ENCODE measurements at places on chromosomes 4 and X. TPM values are rescaled to one million over a fixed set of nuclear protein-coding genes. Genes with fewer than 3 reads are reported as not detected.

Gene ZAR1
- not detected for total RNA-seq

Gene POF1B
- total RNA-seq, result 354 TPM

Gene LIAS
- total RNA-seq, result 10.1 TPM

Gene DCAF4L1
- not detected for total RNA-seq

Gene RHOH
- total RNA-seq, result 1.5 TPM

Gene KLHL15
- total RNA-seq, result 5.5 TPM

Gene JCHAIN
- 3.0 TPM for total RNA-seq

Gene SPANXB1
- total RNA-seq, result not detected

Gene OTUD4
- total RNA-seq, result 37.7 TPM

Gene DUSP9
- total RNA-seq, result not detected

Gene GLRA3
- total RNA-seq, result not detected

GRCh38 chr4:182142176-182143085 is 100.8 kb upstream of the TENM3 start:
- DNase-seq, result no peak

DNA sequence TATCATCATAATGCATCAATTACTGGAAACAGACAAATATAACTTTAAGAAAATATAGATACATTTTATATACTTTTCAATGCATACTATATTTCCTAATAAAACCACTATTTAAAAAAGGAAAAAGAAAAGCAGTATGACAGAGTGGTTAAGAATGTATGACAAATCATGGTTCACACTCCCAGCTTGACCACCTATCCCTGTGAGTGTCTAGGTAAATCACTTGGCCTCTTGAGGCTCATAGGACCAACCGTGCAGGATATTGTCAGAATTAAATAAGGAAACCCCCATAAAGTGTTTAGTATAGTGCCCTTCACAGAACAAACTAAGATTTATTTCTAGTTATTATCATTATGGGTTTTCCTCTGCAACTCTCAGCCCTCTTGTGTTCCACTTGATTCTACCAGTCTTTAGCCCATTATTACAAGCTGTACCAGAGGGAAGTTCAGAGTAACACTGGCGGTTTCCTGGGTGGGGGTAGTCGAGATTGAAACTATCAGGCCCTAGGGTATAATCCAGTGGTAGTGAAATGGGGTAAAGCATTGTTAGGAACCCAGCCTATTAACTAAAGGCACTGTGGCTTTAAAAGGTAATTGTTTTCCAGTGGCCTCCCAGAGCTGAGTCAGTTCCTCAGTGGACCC is 55.5 kb upstream of the PAK3 start:
- no peak for DNase-seq

GRCh38 chr4:186839122-186840037 is 115.7 kb upstream of the FAT1 start:
- DNase-seq, result no peak

DNA sequence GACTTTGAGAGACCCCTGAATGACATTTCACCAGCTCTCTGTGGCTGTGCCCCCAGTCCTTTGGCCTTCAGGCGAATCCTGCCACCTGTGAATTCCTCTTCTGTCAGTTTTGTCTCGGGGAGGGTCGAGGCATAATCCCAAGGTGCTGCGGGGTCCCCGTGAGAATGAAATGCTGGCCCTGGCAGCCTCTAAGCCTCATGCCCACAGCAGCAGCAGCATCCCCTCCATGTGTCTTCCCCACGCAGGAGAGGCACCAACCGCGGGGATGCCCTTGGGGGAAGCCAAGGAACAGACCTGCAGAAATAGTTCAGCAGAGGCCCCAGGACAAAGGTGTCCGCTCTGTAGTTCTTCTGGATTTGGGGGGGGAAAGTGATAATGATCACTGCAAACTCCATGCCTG is 104.8 kb downstream of the PHKA2 start:
- DNase-seq, result no peak

DNA sequence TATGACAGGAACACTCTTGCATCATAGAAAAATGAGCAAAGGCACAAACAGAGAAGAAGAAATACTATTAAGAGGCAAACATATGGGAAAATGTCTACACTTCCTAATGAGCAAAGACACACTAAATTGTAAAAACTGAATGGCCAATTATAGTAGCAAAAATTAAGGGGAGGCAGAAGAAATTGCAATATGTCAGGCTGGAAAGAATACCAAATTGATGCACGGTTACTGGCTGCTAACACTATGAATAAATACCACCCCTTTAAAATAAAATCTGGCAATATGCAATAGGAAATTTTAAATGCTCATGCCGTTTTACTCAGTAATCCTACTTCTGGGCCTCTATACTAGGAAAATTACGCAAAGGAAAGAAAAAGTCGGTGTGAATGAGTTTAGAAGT is 16.0 kb upstream of the PIN4 start:
- no peak for DNase-seq

- DNase-seq, result no peak
Measured at GRCh38 chr4:89708903-89709421, 128.0 kb downstream of the SNCA start.

DNA sequence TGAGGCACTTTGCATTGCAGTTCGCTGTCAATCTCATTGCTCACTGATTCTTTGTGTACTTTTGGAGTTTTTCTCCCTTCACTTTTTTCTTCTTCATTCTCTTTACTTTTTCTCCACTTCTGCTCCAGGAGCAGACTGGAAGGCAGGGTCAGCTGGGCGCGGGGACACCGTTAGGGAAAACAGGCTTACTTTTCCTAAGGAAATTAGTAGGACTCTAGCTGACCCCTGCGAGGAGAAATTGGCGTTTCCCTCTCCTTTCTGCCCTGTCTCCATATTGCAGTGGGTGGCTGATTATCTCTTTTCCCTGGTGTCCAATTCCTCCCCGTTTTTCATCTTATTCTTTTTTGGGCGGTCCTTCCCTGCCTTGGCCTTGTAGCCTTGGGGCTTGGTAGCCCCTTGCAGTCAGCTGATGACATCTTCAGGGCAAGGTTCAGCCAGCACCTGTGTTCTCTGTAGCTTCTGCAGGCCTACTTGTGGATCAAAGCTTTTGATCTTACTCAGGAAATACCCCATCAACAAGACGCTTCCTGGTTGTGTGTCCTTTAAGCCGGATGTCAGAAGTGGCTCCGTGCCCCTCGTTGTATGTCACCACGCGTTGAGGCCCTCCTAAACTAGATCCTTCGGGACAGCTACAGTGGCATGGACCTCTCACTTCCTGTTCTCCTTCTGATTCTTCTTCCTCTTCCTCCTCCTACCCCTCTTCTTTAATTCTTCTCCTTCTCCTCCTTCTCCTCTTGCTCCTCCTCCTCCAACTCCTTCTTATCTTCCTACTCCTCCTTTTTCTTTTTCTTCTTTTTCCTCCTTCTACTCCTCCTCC is 36.1 kb downstream of the NBDY start:
- DNase-seq, result peak; percentile 81

DNA sequence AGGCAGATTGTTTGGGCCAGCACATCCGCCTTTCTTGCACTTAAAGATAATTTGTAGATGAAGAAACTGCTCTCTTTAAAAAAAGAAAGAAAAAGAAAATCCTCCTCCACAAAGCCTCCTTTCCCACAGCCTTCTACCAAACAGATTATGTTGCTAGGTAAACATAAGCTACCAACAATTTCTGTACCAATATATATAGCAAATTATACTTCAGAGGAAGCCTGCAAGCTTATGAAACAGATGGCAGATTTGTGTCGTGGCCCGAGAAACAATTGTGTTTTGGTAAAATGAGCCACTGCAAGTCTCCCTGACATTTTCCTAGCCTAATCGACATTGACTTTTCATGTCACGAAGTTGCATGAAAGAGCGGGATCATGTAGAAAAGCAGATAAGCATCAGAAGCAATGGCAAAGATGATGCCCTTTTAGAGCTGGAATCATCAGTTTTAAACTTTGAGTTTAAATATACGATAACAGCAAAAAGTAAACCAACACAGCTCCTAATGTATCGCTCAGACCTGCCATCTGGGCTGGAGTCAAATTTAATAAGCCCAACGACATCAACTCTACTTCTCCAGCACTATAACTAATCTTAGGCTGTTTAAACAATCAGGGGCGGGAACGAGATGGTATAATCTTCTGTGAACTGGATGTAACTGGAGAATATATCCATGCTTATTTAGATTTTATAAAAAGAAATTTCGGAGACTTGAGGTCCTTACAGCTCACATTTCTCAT is 94.9 kb upstream of the PLAC1 start:
- DNase-seq, result no peak

DNA sequence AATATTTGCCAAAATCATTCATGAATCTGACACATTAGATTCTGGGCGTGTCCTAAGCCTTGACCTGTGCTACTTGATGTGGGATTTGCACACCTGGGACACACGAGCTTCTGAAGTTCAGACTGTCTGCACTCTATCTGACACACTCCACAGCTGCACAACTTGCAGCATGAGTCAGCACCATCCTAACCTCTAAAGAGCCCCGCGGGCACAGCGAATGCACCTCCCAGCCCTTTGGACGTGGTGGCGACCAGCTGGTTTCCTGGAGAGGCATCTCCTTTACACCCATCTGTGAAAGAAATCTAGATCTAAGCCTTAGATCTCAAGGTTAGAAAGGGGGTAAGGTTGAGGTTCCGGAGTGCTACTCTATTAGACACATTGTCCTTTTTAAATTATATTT is 69.2 kb downstream of the SORBS2 start:
- DNase-seq, result no peak

DNA sequence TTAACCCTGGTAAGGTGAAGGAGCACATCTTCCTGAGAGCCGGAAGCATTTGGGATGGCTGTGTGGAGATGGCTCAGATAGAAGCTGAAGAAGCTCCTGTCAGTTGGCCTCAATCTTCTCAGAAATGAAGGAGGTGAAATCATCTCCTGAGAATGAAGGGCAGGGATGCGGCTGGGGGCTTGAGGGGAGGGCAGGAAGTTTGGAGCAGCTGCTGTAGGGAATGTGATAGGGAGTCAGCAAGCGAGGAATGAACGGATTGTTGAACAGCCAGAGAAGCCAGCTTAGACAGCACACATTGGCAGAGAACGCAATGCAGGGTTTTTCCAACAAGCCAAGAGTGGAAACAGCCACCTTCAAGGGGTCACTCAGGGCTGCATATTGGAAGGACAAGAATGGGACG is 10.0 kb downstream of the KCNE5 start:
- DNase-seq, result no peak

DNA sequence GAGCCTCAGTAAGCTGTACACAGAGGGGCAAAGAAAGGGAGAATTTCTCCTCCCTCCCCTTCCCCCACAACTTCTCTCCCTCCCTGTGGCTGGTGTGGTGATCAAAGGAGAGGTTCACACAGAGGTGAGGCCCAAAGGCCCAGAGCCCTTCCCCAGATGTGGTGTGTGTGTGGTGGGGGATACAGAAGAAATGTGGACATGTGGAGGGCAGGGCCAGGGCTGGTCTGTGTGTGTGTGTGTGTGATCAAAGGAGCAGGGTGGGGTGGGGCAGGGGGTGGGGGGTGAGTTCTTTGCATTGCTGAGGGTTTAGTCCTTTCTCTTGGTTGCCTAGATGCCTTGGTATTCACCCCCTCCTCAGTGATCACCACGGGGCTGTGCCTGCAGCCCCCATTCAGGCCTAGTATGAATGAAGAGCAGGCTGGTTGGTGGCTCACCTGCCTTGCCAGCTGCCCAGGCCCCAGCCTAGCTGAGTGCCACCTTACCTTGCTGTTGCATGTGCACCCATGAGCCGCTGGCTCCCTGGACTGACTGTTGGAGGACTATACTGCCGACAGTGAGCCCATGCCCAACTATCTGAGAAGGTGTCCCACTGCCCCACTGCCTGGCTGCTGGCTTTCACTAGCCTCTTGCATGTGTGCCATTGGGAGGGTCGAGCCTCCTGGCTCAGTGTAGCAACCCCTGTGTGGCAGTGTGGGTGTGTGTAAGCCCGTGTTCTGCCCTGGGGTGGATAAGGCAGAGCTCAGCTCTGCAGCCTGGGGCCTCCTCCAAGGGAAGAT is 101.9 kb downstream of the EFNB1 start:
- no peak for DNase-seq

DNA sequence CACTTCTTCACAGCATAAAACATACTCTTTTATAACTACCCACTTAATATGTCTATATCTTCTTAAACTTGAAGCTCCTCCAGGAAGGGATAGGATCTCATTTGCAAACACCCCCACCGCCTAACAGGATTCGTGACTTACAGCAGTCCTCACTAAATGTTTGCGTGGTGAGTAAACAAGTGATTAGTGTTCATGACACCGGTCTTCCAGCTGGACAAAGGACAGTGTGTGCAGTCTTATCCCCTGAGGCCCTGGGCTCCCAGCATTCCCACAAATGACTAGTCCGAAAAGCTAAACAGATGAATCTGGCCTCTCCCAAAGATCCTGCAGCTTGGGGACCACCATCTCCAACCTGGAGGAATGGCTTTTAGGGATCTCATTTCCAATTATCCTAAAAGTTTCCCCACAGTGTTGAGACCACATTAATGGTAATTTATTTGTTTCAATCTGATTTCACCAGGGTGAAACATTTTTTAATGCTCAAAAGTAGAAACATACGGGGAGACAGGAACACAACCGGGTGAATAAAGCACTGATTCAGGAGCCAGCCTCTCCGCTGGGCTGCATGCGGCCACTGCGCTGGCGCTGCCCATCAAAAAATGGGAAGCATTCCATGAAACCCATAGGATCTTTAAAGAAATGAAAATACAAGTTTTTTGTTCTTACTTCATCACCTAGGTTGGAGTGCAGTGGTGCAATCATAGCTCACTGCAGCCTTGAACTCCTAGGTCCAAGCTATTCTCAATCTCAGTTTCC is 69.2 kb downstream of the HADH start:
- no peak for DNase-seq

DNA sequence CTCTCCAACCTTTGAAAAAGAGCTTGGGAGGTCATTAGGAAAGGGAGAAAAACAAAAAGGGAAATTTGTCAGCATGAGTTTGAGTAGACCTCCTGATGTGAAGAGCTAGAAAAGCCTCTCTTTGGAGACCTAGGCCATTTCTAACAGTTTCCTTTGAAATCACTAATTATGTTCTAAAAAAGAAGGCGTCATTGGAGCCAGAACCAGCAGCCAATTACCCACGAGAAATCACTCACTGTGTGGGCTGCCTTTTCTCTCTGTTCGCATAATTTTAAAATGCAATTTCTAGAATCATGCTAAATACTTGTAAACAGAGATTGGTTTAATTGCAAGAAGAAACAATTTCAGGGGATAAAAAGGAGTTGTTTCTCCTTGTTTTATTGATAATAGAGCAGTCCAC is 246.3 kb upstream of the GATB start:
- no peak for DNase-seq

GRCh38 chr4:74449571-74450297 is 4.8 kb downstream of the AREG start:
- DNase-seq, result no peak
